CD4-positive, CD25-positive, alpha-beta regulatory T cell (primary cell): ENCODE measurements at places on chromosomes 5 and 9. TPM values are rescaled to one million over a fixed set of nuclear protein-coding genes. Genes with fewer than 3 reads are reported as not detected.

DNA sequence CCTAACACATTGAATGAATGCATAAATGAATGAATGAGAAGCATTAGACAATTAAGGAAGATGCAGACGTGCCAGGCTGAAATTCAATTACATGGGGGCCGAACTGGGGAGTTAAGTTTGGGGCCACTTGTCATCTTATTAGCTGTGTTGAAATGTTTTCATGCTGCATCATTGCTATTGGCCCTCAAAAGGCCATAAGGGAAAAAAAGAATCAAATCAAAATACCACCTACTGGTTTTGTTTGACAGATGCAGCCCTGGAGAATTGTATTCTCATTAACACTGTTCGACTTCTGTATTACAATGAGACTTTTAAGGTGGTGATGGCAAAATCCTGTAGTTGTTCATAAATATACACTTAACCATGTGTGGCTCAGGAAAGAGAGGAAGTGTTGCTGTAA lies 38.4 kb downstream of the UBE2QL1 start:
- no peak overlapping the region for H3K27ac ChIP-seq
- H3K27me3 ChIP-seq = peaks cover 1% of the 10 kb centered on the region
- DNase-seq = no peak
- H3K36me3 ChIP-seq = no peaks in the 10 kb centered on the region
- no peak overlapping the region for H3K4me3 ChIP-seq
- H3K4me1 ChIP-seq = no peaks in the 10 kb centered on the region

DNA sequence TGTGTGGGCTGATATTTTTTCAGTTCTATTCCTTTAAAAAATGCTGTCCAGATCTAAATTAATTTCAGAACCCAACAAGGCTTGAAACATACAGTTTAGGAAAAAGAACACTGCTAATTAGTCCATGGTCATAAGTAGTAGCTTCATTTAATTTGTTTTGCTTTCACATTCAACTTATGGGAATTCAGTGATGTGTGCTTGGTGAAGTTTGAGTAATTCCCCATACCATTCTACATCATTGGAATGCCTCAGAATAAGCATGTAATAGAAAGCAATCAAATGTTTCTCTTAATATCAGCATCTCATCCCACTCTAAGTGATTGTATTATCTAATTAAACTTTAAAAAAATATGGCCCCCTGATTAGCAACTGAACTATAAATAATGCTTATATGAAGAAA lies 2.7 kb downstream of the CNTLN start:
- no peak overlapping the region for H3K4me3 ChIP-seq
- H3K27ac ChIP-seq = no peak overlapping the region
- H3K4me1 ChIP-seq = no peaks in the 10 kb centered on the region
- no peak for DNase-seq
- no peaks in the 10 kb centered on the region for H3K36me3 ChIP-seq
- no peaks in the 10 kb centered on the region for H3K27me3 ChIP-seq

DNA sequence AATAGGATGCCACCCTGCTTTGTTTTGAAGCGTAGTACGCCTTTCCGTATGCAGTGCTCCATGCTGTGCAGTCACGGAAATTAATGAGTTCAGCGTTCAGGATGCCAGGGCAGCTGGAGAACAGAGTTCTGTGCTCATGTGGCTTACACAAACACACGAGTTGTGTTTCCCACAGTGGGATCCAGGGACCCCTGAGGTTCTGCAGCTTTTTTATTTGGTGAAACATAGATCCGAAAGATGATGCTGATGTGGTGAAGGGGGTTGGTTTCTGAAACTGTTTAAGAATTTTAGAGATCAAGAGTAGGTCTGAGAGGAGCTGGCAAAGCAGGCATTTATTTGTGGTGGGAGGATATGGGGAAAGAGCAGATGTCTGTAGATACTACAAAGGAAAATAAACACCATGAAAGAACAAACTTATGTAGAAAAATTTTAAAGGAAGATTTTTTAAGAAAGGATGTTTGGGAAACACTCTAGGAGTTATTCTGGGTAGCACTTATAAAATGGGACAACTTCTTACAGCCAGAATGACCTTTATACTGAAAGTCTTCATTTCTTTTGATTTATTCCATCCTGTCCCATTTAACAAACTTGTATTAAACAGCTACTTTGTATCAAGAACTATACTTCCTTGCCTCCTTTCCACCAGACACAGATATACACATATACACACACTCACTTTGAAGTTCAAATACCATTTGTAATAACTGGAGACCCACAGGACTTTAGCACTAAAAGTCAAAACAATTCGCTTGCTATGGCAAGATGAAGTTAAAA lies 52.7 kb downstream of the ITGA1 start:
- DNase-seq = no peak
- H3K27ac ChIP-seq = no peak overlapping the region
- H3K4me3 ChIP-seq = no peak overlapping the region
- no peaks in the 10 kb centered on the region for H3K36me3 ChIP-seq
- H3K4me1 ChIP-seq = no peaks in the 10 kb centered on the region

- no peak overlapping the region for H3K4me3 ChIP-seq
- no peak for DNase-seq
- no peaks in the 10 kb centered on the region for H3K36me3 ChIP-seq
- H3K27me3 ChIP-seq = peaks cover 2% of the 10 kb centered on the region
- H3K27ac ChIP-seq = no peak overlapping the region
Observed at GRCh38 chr5:57033103-57033502, 81.2 kb upstream of the MIER3 start.

DNA sequence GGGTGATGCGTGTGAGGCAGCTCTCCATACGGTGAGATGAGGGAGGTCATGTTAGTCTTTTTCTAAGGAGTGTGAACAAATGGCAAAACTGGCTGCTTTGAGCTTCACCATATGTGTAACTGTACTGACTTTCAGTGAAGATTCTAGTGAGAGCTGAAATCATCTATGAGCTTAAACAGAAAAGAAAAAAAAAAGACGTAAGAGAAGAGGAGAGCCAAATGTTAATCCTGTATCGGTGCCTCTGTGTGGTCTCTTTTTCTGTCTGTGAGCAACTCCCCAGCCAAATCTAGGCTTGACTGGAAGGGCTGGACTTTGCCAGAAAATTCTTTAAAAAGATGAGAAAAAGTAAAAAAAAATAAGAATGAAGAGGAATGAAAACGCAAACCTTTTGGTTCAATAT lies 209.7 kb upstream of the TUT7 start:
- no peaks in the 10 kb centered on the region for H3K4me1 ChIP-seq
- H3K27ac ChIP-seq = no peak overlapping the region
- no peaks in the 10 kb centered on the region for H3K36me3 ChIP-seq
- H3K4me3 ChIP-seq = no peak overlapping the region
- H3K27me3 ChIP-seq = no peaks in the 10 kb centered on the region
- DNase-seq = no peak

DNA sequence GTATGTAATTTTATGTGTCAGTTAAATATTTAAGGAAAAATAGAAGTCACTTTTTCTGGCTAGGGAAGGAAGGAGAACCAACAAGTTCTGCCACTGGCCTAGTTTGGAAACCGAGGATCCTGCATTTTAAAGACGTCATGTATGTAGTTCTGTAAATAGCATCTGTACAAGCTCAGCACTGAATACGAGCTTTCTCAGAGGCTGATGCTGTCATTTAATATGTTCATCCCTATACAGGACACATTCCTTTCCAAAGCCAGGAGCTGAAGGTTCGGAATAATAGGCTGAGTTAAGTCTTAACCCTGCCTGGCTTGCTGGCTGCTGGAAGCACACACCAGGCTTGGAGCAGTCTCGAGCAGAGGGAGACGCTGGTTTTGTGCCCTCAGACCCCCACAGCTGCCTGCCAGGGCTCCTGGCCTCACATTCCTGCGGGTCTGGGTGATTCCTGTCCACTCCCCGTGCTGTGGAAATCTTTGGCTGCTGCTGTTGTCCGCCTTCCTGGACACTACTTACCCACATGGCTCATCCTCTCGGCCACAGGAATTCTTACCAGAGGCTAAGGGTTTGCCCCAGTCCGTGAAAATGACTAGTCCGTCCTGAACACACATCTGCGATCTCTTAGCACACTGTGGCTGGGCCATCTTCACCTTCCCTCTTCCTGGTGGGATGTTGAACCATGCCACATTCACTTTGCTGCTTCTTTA lies 36.6 kb downstream of the SLC46A2 start:
- H3K4me1 ChIP-seq = no peaks in the 10 kb centered on the region
- H3K36me3 ChIP-seq = peaks cover 20% of the 10 kb centered on the region
- DNase-seq = no peak

GRCh38 chr5:67902497-67902830 lies 313.1 kb upstream of the PIK3R1 start:
- DNase-seq = no peak
- H3K4me3 ChIP-seq = no peak overlapping the region
- H3K36me3 ChIP-seq = no peaks in the 10 kb centered on the region
- peaks cover 2% of the 10 kb centered on the region for H3K27me3 ChIP-seq

DNA sequence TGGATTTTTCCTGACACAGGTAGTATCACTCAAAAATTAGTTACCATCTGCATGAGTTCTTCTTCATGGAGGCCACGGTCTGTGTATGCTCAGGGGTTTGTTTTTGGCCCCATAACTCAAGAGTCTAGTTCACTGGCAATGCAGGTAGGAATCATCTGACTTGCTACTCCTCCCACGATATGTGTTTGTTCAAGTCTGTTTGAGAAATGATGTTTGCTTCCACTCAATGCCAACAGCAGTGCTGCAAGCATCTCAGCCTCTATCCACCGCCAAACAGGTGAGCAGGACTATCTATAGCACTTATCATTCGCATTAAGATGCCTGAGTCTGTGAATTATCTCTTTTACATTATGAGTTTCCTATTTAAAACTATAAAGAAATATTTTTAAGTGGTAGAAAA lies 264.8 kb upstream of the PTGER4 start:
- no peak for DNase-seq
- H3K36me3 ChIP-seq = no peaks in the 10 kb centered on the region
- no peaks in the 10 kb centered on the region for H3K27me3 ChIP-seq
- no peak overlapping the region for H3K27ac ChIP-seq

GRCh38 chr5:134614450-134615085 lies 18.1 kb downstream of the SAR1B start:
- no peak for DNase-seq
- H3K4me3 ChIP-seq = no peak overlapping the region
- no peaks in the 10 kb centered on the region for H3K27me3 ChIP-seq
- H3K27ac ChIP-seq = no peak overlapping the region
- no peaks in the 10 kb centered on the region for H3K4me1 ChIP-seq

GRCh38 chr5:1257363-1257762 lies 32.2 kb downstream of the SLC6A18 start:
- no peak overlapping the region for H3K27ac ChIP-seq
- no peak overlapping the region for H3K4me3 ChIP-seq
- H3K4me1 ChIP-seq = peaks cover 14% of the 10 kb centered on the region
- DNase-seq = no peak

DNA sequence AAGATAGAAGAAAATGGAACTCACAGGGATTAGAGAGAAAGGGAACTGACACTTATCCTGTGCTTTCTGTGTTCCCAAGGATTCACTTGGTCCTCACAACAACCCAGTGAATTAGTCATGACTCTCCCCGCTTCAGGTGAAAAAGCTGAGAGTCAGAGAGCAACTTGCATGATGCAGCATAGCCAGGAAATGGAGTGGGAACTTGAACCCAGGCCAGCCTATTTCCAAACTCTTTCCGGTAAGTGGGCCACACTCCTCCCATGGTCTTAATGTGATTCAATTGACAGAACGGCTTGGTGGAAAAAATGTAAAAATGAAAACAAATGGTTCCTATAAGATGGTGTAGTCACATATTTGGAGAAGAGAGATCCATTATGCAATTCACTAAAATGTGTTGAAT lies 45.9 kb upstream of the CEMIP2 start:
- H3K27me3 ChIP-seq = no peaks in the 10 kb centered on the region
- H3K4me1 ChIP-seq = no peaks in the 10 kb centered on the region
- H3K4me3 ChIP-seq = no peak overlapping the region
- DNase-seq = no peak

DNA sequence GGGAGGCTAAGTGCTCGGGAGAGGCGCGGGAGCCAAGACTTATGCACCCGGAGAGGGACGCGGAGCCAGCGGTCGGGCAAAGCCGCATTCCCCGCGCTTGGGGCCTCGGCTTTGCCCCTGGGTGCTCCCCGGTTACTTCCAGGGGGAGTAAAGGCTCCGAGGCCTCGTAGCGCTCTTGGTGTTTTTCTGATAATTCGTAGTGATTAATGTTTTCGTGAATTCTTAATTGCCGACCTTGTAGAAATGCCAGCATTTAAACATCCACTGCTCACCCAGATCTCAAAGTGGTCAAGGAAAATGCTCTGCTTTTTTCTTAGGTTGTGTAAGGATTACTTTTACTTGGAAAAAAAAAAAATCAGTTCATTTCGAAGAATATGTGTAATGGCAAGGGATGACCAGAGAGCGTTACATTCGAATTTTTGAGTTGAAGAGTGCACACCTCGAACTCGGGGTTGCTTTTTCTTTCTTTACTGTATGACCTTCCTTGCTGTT lies 654 bp upstream of the TUT7 start:
- peaks cover 42% of the 10 kb centered on the region for H3K4me1 ChIP-seq
- H3K27ac ChIP-seq = peak overlapping the region; percentile 82
- no peaks in the 10 kb centered on the region for H3K36me3 ChIP-seq
- DNase-seq = no peak

DNA sequence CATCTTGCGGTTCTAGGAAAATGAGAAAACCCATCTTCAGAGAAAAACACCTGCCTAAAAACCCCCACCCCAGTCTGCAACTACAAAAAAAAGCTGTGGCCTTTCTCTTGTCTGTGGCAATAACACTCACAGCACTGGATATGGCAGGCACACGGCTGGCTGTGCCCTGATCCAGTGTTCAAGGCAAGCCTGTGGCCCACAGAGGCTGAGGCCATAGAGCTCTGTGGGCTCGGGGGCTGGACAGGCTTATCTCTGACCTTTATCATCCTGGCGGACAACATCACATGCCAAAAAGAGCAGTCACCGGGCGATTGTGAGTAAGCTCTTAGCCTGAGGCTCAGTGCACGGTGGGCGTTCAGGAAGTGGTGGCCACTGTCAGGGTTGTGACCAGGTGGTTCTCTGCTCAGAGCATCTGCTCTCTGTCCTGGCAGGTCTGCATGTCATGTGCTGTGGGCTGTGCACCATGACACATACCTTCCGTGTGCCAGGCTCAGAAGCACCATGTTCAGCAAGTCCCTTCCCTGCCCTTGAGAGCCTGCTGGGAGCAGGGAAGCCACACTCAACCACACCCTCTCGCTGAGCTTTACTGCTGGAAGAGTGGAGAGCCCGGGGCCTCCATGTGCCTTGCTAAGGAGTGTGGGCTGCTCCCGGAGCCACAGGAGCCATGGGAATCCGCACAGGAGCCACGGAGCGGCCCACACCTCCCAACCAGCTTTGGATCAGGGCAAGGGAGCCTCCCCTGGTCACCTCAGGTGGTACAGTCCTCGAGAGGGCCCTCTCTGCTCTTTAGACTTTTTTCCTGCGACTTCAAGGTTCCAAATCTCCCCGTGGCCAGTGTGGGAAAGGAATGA lies 34.6 kb upstream of the WDR38 start:
- no peaks in the 10 kb centered on the region for H3K27me3 ChIP-seq
- H3K4me1 ChIP-seq = no peaks in the 10 kb centered on the region
- no peak for DNase-seq
- no peaks in the 10 kb centered on the region for H3K36me3 ChIP-seq

The DIPK1B gene
- total RNA-seq = 1.3 TPM

The DRD1 gene
- not detected for total RNA-seq

The ANKRD33B gene
- 6.6 TPM for total RNA-seq

The CDC20B gene
- not detected for total RNA-seq

The FOXD4L6 gene
- total RNA-seq = not detected

The PCDHB8 gene
- not detected for total RNA-seq

The TLX3 gene
- not detected for total RNA-seq
